Retina (tissue), 1 donor: ENCODE measurements at places on chromosomes 5 and 9.
A peak's percentile ranks its signal among the peaks of the same experiment; 100 is the strongest.

GRCh38 chr5:44868541-44868940 is 59.8 kb downstream of the MRPS30 start:
- no peak for DNase-seq

GRCh38 chr9:111152614-111153406 is 114.5 kb upstream of the LPAR1 start:
- no peak for DNase-seq

GRCh38 chr9:118162716-118163115 is 458.5 kb downstream of the TLR4 start:
- DNase-seq: no peak

DNA sequence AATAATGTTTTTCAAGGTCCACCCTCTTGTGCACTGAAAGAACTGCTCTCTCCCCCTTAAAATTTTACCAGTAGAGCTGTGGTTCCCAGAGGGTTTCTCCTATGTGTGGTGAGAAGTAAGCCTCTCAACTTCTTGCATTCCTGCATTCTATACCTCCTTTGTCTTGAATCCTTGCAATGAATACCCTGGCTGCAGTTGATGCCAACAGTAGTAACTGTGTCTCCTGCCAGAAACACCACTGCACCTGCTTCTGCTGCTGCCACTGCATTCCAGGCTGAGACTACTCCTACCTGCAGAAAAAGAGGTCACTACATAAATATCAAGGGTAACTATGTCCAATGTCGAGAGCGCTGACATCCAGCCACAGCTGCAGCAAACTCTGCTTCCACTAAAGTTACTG is 203.7 kb downstream of the TMEM167A start:
- no peak for DNase-seq

DNA sequence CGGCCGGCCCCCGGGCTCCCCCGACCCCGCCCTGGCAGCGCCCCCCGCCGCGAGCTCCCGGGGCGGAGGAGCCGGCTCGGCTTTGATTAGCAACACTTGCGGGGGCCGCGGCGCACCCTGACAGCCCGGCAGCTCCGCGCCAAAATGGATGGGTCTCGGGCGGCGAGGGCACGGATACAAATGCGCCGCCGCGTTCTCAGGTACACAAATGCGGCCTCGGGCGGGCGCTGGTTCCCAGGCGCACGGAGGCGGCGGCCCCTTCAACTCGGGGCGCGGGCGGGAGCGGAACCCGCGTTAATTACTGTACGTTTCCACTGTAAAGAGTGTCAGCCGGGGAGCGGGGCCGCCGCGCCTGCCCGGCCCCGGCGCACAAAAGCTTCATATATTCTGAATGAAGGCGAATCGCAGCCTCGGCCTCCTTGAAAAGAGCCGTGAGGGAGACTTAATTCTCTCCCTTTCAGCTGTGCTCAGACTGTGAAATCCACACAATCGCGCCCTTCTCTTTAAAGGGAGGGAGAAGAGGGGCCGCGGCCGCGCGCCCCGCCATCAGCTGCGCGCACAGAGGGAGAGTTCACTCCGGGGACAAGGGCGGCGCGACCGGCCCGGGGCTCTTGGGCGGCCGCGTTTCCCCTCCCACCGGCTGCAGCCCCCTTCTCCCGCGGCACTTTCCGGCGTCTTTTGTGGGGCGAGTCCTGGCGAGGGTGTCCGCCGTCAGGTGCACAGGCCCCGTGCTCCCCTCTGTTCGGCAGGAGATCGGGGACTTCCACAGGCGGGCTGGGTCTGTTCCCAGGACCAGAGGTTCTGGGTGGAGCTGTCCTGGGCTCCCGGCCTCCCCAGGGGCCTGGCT is 27.0 kb downstream of the MSX2 start:
- DNase-seq: peak; percentile 90

- DNase-seq: no peak
Measured at GRCh38 chr9:121472446-121472845, 27.2 kb downstream of the GGTA1 start.

DNA sequence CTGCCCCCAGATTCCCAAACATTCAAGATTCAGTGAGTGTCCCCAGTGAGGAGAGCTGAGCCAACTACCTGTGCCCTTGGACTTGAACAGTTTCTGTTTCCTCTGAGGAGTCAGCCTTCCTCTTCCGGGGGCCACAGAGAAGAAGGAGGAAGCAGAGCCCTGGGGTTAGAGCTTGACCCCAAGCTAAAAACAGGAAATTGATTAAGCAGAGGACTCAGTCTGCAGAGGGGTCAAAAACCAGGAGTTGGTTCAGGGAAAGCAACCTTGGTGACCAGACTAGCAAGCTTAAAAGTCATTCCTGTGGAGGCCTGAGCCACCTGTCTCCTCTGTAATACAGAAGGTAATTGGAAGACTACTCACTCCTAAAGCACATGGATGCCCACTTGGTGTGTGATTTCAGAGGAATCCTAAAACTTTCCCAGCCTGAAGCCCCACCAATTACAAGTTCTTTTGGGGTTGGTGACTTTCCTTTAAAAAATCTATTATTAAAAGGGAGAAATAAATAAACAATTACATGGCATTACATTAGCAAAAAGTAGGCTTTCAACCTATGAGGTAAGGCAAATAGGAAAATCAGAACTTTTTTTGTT is 64.2 kb upstream of the SELENOP start:
- DNase-seq: no peak

GRCh38 chr5:33257807-33258429 is 182.8 kb upstream of the TARS1 start:
- DNase-seq: no peak

DNA sequence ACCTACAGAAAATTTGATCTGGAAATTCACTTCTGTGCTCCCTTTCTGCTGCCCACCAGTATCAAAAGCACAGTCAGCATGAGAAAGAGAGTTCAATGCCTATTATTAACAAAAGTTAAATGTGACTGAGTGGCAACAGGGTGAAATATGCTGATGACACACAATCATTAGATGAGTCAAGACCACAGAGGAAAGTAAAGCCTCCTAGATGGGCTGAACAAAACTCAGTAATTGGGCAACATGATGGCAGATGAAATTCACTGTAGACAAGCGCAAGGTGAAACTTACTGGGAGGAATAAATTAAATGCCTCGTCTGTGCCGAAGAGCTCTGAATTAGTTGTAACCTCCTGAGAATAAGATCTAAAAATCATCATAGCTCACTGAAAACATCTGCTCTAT is 752.8 kb downstream of the IRX1 start:
- peak; percentile 8 for DNase-seq

GRCh38 chr9:1707291-1707690 is 307.9 kb upstream of the SMARCA2 start:
- DNase-seq: no peak

DNA sequence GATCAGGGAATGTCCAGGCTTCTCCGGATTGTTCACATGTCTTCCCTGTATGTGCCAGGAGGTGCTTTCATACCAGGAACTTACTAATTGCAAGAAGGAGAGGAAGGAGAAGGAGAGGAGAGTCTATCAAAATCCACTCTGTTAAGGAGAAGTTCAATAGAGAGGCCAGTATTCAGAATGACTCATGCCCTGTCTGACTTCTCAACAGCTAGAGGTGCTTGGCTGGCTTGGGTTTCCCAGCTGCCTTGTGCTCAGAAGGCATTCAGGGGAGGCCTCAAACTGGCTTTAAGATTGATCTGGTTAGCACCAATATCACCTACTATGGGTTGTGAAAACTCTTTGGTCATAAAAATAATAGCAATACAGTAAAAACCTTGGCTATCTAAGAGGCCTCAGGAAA is 167.9 kb upstream of the GLRA1 start:
- DNase-seq: no peak

DNA sequence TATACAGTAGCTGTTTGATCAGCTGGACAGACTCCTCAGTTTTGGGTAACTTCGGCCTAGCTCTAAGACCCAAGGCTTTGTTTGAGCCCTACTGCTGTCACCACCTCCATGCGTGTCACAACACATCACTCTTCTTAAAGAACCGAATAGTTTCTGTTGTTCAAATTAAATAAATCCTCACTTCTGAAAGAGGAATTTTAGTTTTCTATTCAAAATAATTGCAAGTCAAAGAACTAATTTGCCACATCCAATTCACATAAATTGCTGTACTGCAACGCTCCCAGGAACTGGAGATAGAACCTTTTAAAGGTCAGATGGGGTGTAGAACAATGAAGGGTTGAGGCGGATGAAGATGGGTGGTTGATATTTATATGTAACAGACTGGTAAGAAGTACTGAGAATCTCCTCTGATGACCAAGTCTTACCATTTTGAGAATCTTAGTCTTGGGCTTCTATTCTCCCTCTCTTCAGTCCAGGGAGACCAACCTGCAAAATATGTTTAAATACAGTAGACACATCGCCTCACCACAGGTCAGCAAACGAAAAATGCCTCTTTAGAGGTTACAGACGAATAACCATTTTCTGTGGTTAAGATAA is 1.6 kb downstream of the NREP start:
- peak; percentile 50 for DNase-seq

DNA sequence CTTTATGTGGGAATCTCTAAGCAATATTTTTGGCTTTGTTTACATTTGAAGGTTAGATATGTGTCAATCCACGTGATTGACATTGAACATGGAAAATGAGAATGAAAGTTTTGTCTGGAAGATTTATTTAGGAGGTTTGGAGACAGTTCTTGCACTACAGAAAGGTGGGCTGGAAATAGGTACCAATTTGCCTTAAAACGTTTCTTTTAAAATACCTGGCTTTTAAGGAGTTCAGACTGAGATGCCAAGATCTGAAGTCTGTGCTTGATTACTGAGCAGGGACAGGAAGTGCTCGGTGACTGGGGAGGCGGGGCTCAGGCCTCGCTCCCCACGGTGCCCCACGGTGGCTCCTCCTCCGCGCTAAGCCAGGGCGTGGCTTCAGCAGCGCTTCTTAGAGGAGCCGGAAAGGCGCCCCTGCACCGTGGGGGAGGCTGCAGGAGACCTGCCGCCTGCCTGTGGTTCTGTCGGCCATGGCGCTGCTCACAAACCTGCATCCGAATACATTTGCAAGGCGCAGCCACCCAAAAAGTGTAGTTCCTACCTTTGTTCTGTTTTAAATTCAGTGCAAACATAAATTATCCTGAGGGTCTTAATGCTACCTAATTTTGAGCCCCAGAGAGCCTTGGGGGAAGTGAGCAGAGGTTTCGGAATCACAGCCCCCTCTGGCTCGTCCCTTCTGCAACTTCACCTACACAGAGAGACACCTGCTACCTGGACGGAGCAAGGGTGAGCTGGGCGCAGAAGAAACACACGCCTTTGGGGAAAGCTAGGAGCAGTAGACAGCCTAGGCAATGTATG is 49.2 kb downstream of the USP20 start:
- peak; percentile 88 for DNase-seq

DNA sequence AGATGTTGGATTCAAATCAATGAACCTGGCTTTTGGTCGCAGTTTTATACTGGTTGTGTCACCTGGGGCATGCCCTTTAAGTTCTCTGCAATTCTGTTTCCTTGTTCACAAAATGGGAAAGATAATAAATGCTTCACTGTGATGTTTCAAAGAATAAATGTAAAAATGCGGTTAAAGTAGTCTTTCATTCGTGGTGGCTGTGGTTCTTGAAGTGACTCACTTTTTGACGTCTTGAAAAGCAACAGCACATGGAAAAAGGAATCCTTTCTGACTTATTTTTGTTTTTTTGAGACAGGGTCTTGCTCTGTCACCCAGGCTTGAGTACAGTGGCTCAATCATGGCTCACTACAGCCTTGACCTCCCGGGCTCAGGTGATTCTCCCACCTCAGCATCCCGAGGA is 88.4 kb upstream of the SLIT3 start:
- no peak for DNase-seq
